KG1 (cell line): ENCODE measurements at places on chromosomes 7 and 10.

DNA sequence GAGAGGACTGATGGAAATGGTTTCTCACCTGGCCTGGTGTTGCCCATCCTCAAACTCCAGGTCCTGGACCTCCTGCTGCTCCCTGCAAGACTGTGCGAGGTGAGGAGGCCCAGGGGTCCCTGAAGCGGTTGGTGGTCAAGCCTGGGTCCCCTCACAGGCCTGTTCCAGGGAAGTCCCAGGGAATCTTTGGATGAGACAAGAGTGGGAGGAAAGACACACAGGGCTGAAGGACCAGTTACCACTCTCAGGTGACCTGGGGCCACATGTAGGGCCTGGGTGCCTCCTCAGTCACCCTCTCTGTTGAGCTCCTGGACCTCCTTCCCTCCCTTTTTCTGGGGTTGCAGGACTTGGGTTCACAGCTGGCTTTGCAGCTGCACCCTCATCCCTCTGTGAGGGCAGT lies 42.6 kb upstream of the CXCL12 start:
- no peak for DNase-seq

- DNase-seq, result no peak
Observed at GRCh38 chr7:52085610-52086009, 769.0 kb upstream of the COBL start.

DNA sequence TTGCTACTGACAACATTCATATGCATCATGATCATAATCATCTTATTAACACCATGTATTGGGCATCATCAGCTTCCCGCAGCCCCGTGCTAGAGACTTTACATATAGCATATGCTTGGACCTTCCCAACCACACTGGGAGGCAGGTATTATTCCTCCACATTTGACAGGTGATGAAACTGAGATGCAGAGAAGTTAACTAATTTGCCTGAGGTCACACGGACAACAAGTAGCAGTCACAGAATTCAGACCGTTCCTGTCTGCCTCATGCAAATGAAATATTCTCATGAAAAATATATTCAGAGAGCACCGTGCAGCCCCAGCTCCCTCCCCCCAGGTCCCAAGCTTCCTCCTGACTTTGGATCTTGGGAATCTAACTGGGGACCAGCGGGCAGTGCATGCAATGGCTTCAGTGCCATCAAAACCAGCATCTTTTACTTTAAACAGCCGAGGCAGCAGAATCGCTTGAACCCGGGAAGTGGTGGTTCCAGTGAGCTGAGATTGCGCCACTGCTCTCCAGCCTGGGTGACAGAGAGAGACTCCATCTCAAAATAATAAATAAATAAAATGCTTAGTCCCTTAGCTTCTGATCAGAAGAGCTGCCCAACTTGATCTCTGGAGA lies 112.2 kb upstream of the GPR26 start:
- no peak for DNase-seq

DNA sequence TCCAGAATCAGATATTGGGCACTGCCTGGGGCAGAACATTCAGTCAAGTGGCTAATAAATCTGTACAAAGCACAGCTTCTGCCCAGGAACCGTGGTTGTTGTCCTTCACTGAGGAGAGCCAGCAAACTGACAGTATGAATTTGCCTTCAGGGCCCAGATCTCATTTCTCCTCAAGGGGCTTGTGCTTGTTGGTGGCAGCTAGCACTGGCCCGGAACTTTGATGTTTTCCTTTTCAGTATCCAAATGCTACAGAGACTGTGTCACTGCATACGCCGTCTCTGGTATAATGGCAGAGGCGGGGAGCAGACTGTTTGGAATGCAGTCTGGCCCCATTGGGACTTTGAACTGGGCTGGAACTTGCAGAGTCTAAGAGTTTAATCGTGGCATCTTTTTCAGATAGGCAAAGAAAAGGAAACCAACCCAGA lies 30.4 kb upstream of the ADD3 start:
- DNase-seq, result no peak

GRCh38 chr10:122062831-122063674 lies 74.1 kb downstream of the TACC2 start:
- no peak for DNase-seq

- DNase-seq, result no peak
Observed at GRCh38 chr10:131769571-131770410, 131.0 kb upstream of the PPP2R2D start.

DNA sequence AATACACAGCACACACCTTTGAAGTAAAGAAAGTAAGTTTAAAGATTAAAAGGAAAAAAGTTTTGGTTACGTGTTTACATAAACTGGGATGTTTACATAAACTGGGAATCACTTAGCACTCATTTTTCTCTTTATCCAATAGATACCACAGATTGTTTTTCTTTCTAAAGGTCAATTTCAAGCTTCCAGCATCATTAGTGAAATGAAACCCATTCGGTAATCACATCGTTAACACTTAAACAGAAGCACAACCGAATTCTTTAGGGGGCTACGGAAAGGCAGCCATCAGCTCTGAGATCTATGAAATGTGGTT lies 1.1 kb downstream of the ODAD2 start:
- DNase-seq, result no peak
